ENCODE measurements at places on chromosomes 4 and X. TPM values are rescaled to one million over a fixed set of nuclear protein-coding genes. Genes with fewer than 3 reads are reported as not detected.

GABRG1 gene
- not detected for total RNA-seq

PACRGL gene
- total RNA-seq: 38.6 TPM

MAGEA6 gene
- not detected for total RNA-seq

APOOL gene
- total RNA-seq: 12.1 TPM

PHOX2B gene
- not detected for total RNA-seq

PHEX gene
- total RNA-seq: 0.35 TPM

TLR3 gene
- 17.5 TPM for total RNA-seq

CBR4 gene
- total RNA-seq: 17.9 TPM

CXCL1 gene
- total RNA-seq: 254 TPM

Data from renal cortical epithelial cell (primary cell).